ENCODE measurements at places on chromosomes 16 and 17. TPM values are rescaled to one million over a fixed set of nuclear protein-coding genes. Genes with fewer than 3 reads are reported as not detected.

The PERCC1 gene
- 0.24 TPM for total RNA-seq

The HIGD1B gene
- total RNA-seq, result not detected

The PYDC1 gene
- not detected for total RNA-seq

GRCh38 chr17:42586514-42587230 is 9.1 kb upstream of the PSMC3IP start:
- DNase-seq, result no peak

- peak; percentile 84 for DNase-seq
These were observed at the start of gene METTL23 for GRCh38 chr17:76726776-76727718. METTL23 (plus strand) TSS chr17:76726839; CDS start chr17:76729711, 2,872 bp downstream.

DNA sequence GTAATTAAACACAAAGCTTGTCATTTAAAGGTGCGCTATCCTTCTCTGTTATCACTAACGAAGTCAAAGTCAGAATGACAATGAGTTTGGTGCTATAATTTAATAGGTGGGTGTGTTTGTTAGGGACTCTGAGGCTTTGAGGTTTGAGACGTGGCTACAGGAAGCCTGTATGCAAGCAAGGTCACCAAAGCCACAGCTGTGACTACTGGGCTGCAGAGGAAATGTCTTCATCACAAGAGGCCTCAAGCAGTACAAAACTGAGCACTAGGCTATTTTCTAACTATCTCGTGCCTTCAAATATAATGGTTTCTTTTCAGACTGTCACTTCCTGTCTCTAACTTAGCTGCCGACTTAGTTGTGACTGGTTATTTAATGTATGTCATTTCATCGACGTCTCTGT is 141.2 kb downstream of the AATF start:
- no peak for DNase-seq
